ENCODE measurements at places on chromosomes 2 and 18.
A peak's percentile ranks its signal among the peaks of the same experiment; 100 is the strongest.

DNA sequence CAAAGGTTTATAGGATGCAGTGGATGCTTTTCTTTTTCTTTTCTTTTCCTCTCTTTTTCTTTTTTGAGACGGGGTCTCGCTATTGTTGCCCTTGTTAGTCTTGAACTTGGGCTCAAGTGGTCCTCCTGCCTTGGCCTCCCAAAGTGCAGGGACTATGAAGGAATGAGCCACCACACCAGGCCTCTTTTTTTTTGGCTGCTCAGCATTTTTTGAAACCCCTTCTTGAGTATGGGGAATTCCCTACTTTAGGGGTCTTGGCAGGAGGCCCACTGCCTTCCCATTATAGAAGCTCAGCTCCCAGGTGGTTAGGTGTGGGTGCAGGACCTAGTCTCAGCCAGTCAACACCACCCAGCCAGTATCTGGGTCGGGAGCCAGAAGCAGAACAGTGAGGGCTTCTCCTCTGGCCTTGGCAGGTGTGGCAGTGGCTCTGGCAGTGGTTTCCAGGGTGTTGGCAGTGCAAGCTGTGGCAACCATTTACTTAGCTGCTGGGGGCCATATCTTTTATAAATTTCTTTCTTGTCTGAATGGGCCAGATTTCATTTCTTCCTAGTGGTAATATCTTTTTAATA lies 51.4 kb upstream of the ACYP2 start:
- no peak for DNase-seq

- peak; percentile 91 for DNase-seq
Observed at GRCh38 chr2:232633413-232634205, at the start of gene EFHD1. EFHD1 (plus strand) TSS chr2:232633604; CDS start chr2:232633705, 101 bp downstream.

DNA sequence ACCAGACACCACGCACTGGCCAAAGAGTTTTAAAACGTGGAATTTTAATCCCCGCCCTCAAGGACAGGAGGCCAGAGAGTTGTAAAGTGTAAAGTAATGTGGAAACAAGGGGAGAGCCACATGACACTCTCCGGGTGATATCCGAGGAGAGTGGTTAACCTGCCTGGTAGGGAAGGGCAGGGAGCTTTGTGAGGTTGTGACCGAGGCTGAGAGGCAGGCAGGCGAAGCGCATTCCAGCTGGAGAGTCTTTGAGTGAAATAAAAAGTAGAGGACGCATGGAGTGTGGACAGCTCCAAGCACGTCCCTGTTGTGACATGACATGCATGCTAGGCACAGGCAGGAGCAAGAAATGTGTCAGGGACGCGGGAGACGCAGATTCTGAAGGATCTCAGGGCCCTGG lies 539.5 kb downstream of the RNF144A start:
- DNase-seq, result no peak

GRCh38 chr2:149488706-149489440 lies 98.7 kb downstream of the MMADHC start:
- DNase-seq, result peak; percentile 34

- DNase-seq, result no peak
Observed at GRCh38 chr2:62227386-62228075, 31.6 kb downstream of the B3GNT2 start.

GRCh38 chr2:61770746-61771145 lies 83.1 kb downstream of the FAM161A start:
- no peak for DNase-seq

DNA sequence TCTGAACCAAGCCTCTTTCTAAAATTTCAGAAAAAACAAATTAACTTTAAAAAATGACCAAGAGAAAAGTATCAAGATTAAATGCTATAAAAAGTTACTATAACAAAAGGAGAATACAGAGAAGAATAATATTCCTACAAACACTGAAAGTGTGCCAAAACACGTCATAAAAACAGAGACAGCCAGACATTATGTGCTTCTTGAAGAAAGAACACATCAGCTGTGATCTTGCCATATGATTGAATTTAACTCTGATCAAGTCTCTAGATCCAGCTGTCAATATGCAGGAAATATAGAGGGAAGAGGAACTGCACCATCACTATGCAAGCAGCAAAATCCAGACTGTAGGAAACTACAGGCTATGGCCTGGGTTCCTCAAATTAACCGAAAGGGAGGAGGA lies 33.7 kb upstream of the COL5A2 start:
- no peak for DNase-seq

DNA sequence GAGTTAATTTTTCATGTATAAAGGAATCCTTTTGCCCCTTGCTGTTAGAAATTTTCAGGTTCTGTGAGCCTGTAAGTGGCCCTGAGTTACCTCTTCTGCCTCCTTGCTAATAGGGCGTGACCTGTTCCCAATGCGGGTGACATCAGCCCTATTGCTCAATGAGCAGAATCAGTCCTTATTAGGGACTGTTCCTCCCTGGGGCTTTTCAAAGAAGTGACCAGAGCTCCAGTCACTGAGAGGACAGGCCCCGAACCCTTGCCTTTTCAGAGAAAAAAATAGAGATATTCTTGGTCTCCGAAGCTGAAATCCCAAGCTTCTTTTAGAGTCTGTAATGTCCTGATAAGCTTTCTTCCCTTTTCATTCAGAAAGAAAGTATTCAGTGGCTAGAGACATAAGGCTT lies 8.2 kb upstream of the APOB start:
- no peak for DNase-seq

GRCh38 chr2:38421274-38422056 lies 44.4 kb upstream of the ATL2 start:
- DNase-seq, result no peak

DNA sequence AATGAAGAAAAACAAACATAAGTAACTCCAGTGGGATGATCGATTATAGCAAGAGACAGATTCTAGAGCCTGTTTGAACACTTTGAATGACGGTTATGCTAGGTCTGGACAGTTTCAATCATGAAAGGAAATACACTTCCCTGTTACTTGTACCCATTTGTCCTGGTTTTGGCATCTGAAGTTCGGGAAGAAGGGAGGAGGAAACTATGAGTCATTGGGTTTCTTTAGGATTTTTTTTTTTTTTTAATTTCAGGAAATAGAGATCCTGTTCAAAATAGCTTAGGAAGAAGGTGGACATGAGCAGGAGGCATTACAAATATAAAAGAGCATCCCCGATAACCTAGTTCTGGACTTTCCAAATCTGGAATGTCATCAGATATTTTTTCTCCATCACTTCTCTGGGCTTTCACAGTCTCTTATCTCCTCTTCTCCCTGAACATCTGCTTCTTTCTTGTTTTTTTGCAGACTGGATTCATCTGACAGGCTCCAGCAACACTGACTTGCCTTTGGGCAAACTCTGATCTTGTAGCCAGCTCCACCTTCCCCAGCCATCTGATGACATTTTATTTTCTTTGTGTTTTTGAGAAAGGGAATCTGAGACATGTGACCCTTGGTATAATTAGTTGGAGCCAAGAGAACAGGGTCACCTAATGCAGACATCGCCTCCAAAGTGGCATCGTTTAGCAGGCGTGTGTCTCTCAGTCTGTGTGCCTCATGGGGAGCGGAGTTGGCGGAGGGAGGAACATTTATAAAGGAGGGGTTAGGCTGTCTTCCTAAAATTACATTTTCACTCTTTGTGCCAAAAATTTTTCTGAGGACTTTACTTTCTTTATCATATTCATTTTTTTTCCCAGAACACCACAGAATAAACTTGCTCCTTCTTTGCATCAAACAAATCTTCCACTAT lies 195.3 kb upstream of the EPHA4 start:
- DNase-seq, result no peak

- no peak for DNase-seq
Observed at GRCh38 chr2:70657246-70657645, 103.6 kb upstream of the TGFA start.

DNA sequence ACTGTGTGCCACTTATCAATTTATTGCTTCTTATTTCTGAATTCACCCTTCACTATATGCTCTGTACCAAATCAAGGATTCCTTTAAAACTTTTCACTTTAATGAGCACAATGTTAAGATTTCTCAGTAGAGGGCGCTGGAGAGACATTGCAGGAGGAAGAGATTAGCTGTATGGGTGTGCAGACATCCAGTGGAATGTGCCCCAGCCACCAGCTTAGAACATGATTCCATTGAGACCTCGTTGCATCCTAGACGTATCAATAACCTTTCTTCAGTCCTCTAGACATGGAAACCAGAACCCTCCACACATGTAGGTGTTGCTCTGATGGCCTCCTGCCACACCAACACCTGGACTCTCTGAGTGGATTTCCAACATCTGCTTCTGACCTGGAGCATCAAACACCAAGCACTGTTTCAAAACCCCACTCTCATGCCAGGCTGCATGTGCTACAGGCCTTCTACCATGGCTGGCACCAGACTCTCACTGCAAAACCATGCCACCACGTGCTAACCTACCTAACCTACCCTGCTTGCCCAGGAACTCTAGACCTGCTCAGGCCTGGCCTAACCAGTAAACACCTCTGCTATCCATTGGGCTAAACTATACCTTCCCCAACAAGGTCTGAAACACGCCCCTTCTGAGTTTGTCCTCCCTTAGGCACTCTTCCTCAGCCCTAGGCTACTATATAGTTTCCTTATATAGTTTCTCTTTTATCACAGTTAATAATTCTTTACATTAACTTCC lies 633.2 kb upstream of the PKDCC start:
- DNase-seq, result peak; percentile 22

- DNase-seq, result no peak
Observed at GRCh38 chr2:74119339-74119738, 28.4 kb downstream of the BOLA3 start.

GRCh38 chr18:34511435-34511834 lies 198.7 kb upstream of the DTNA start:
- DNase-seq, result no peak

- DNase-seq, result peak; percentile 59
Observed at GRCh38 chr2:235749121-235749770, 255.4 kb downstream of the AGAP1 start.

- DNase-seq, result no peak
Observed at GRCh38 chr2:141411419-141411818, 719.4 kb downstream of the LRP1B start.
